Left lung (tissue), 14 donors: ENCODE measurements at places on chromosomes 2 and 18. TPM values are rescaled to one million over a fixed set of nuclear protein-coding genes. Genes with fewer than 3 reads are reported as not detected.

The UGT1A10 gene
- total RNA-seq: not detected

The CCDC74B gene
- 2.4 TPM for total RNA-seq

The EN1 gene
- not detected for total RNA-seq

The INHBB gene
- total RNA-seq: 2.0 TPM

The DLX1 gene
- total RNA-seq: not detected

The KRTCAP3 gene
- 34.0 TPM for total RNA-seq

The DLGAP1 gene
- 4.0 TPM for total RNA-seq

The GBX2 gene
- total RNA-seq: not detected

The KCNE4 gene
- total RNA-seq: 2.4 TPM

DNA sequence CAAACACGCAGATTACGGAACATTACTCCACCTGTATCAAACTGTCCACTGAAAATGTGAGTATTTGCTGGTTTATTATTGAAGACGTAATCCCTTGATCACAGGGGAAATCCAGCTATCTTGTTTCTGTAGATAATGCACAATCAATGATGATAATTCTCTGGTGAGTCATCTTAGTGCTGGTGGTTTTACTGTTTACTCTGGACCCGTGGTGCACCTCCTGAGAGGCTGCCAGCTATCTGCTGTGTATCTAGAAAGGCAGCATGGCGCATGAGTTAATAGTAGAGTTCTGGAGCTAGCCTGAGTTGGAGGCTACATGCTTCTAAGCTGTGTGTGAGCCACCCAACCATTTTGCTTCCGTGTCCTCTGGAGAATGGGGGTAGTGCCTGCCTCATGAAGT is 6.5 kb downstream of the NCAPH start:
- DNase-seq: no peak

GRCh38 chr2:239893236-239893515 is 132.0 kb downstream of the NDUFA10 start:
- no peak for DNase-seq

DNA sequence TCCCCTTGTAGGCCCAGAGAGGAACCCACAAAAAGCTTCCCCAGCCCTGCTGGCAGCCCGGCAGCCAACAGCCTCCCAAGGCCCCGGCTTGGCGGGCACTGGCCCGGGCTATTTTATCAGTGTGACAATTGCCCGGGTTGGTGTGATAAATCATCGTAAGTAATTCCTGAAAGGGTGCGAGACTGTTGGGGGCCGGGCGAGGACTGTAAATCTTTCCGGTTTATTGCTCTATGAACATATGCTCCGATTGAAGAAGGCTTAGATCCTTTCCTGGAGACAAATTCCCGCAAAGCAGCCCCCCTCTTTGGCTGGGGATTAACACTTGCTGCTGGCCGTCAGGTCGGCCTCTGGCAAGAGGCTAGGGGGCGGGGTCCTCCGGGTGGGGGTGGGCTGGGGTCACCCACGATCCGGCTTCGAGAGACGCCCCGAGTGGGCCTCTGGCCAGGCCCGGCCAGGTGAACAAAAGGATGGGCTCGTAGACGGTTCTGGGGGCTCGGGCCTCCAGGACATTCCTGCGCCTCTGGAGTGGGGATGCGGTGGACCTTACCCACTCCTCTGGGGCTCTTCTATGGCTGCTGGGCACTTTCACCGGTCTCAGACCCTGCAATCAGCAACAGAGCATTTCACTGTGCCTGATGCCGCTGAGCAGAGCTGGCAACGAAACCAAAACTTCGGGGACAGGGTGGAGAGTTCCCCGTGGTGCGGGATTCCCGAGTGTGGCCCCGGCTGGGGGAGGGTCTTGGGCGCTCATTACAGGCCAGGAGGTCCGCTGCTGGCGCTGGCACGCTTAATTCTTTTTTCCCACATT is 2.0 kb downstream of the HOXD3 start:
- no peak for DNase-seq

DNA sequence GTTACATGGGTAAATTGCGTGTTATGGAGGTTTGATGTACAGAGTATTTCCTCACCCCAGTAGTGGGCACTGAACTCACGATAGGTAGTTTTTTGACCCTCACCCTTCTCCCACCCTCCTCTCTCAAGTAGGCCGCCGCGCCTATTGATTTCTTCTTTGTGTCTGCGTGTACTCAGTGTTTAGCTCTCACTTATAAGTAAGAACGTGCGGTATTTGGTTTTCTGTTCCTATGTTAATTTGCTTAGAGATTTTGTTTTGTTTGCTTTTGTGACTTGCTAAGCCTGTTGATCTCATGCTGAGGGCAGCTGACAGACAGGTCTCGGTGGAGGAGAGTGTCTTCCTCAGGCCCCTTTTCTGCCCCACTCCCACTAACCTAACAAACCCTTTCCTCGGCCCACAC is 36.2 kb downstream of the ACOXL start:
- DNase-seq: no peak

- DNase-seq: no peak
Observed at GRCh38 chr2:234243871-234244565, 193.5 kb downstream of the SPP2 start.

DNA sequence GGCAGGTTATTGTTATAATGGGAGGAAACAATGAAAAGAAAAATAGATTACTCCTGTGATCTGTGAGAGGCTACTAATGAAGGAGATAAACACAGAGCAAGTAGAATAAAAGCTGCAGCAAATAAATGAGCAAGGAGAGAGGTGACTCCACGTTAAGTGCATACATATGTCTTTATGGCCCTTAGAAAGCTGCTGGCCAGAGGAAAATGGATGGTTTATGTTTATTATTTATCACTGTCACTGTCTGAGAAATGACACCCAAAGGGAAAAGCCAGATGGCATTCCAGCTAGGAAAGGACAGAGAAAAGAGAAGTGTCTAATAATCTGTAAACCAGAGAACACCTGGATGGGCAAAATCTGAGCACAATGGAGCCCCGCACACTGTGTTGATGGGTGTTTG is 122.9 kb upstream of the DDX18 start:
- no peak for DNase-seq

DNA sequence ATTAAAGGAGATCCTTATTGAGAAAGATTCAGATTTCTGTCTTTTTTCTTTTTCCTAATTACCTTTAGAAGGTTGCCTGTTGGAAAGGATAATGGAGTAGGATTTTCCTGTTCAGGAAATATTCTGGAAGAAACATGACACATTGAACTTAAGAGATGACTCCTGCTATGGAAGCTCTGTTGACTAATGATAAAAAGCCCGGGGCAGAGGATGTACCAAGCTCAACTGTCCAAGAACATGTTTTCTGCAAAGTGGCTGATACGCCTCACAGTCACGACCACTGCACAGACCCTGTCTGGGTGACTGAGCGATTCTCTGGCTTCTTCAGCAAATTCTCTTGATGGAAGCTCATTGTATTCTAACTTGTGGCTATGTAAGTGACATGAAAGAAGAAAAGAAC is 86.2 kb upstream of the THOC1 start:
- DNase-seq: no peak

DNA sequence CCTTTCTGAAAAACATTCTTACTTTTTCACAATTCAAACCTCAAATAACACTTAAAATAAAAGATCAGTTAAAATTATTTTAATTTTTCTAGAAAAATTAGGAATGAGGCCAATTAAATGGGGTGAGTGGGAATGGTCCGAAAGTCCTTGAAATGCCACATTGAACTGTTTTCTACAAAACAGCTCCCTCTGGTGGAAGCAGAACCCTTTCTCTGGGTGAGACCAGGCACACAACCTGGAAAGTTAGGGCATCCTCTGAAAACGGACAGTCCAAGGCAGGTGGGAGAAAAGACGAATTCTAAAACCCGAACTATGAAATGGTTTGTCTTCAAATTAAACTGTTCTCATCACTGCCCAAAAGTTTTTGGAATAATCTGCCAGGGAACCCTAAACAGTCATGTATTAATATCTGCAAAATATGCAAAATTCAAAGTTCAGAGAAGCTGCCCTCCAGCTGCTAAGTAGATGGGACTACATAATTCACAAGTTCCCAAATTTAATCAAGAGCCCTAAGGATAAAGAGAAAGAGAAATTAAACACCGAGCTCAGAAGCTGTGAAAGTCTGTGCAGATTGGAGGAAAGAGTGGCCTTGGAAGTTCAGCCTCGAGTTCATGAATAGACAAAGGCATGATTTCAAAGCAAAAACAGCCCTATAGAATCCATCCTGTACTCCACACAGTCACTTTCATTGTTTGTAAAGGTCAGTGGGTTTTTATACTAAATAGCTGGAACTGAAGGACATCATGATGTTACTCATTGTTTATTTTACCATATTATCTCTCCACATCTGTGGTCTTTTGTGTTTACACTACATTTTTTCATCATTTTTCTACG is 108.3 kb downstream of the PIEZO2 start:
- DNase-seq: no peak

DNA sequence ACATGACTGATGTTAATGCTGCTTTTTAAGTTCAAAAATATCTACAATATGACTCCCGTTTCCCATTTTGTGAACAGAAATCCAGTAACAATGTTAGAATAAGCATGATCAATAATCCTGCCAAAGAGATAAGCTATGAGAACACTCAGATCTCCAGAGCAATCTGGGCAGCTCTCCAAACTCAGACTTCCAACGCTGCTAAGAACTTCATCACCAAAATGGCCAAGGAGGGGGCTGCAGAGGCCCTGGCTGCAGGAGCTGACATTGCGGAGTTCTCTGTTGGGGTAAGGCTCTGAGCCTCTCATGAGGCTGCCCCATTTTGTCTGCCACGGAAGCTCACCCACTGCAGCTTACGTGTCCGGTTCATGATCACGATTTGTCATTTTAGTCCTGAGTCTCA is 68.4 kb downstream of the UGGT1 start:
- DNase-seq: no peak

- no peak for DNase-seq
Observed at GRCh38 chr2:106304612-106305184, 110.6 kb upstream of the UXS1 start.

DNA sequence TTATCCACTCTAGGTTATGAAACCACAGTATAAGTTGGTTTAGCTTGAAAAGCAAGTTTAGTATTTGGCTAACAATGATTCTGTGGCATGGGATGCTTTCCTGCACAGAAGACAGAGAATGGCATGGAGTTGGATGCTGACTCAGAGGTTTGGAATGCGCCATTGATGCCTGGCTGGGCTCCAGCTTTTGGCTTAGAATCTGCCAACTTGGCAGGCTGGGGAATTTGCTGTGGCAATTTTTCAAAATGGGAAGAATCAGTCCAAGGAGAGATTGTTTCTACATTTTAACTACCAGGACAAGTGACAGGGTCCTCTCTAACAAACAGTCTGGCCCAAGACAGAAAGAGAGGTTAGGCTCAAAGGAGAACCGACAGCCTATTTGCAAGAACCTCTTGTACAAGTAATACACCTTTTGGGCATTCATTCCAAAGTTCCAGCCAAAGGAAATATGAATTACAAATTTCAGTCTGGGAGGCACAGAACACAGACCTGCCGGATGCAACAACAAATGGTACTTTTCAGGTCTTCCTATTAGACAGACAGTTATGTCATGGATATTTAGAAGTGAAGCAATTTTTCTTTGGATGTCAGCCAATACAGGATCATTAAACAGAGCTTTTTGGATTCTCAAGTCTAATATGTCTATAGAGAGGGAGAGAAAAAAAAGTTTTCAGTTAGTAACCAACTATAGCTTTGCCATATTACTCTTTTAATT is 1027.7 kb downstream of the TMEM182 start:
- DNase-seq: no peak

DNA sequence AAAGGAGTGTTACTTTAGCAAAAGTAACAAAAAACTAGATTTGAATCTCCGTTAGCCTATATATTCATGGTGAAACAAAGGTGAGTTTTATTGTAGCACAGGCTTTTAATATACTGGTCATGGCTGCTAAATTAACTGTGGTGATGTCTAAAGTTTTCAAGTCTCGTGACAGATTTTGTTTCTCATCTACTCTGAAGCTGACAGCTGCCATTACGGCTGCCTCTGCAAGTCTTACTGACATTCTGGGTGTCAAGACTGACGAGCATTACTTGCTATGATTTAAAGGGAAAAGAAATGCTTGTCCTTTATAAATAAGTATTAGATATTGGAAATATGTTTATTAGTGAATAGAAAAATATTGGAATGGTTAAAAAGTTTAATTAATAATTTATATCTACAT is 207.7 kb downstream of the DSEL start:
- no peak for DNase-seq

DNA sequence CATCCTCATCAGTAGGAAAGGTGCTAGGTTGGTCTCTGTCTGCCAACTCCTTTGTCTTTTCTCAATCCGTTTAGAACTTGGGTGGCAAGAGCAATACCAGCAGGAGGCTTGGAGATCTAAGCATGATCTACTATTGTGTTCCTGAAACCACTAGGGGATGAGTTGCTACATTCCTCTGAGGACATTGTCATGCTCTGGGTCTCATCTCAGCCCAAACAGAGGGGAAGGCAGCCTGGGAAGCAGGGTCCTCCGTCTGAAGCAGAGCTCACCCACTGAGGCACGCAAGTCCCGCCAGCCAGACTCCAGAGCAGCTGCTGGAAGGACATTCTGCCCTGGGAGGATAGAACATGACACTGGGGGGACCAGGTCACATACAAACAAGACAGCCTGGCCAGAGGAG is 162.9 kb downstream of the MTCL1 start:
- DNase-seq: no peak

GRCh38 chr2:151067658-151068369 is 193.8 kb downstream of the RBM43 start:
- DNase-seq: no peak

GRCh38 chr18:13287372-13287771 is 68.8 kb downstream of the LDLRAD4 start:
- DNase-seq: no peak

- DNase-seq: no peak
Observed at GRCh38 chr2:168254158-168254935, 7.0 kb upstream of the STK39 start.

GRCh38 chr2:54601339-54601738 is 122.1 kb upstream of the EML6 start:
- DNase-seq: no peak

DNA sequence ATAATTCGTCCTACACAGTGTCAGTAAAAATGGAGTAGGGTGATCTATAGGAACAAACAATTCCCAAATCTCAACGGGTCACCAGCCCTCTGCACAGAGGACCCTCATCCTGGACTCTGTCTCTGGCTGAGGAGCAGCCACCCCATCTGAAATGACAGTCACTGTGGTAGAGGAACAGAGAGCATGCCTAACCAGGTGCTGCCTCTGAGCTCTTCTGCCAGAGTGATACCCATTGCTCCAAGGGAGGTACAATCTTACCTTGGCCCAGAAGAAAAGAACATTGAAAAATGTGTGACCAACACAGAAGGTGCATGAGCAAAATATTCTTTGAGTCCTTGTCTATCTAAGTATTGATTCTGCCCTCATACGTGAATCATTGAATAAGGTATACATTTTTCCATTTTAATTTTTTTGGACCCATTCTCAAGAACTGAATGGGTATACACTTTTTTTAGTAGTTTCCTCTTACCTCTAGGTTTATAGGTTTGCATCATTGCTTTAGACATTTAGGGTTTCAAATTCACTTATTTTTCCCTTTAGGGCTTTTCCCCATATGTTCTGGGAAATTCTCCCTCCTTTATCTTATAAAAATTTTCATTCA is 8.7 kb downstream of the SP140 start:
- no peak for DNase-seq

GRCh38 chr18:79599441-79599931 is 80.1 kb upstream of the CTDP1 start:
- peak; percentile 19 for DNase-seq
